T-helper 9 cell (primary cell): ENCODE measurements at places on chromosomes 3 and 15.

- no peak for DNase-seq
Observed at GRCh38 chr15:35616498-35617271, 70.7 kb upstream of the DPH6 start.

DNA sequence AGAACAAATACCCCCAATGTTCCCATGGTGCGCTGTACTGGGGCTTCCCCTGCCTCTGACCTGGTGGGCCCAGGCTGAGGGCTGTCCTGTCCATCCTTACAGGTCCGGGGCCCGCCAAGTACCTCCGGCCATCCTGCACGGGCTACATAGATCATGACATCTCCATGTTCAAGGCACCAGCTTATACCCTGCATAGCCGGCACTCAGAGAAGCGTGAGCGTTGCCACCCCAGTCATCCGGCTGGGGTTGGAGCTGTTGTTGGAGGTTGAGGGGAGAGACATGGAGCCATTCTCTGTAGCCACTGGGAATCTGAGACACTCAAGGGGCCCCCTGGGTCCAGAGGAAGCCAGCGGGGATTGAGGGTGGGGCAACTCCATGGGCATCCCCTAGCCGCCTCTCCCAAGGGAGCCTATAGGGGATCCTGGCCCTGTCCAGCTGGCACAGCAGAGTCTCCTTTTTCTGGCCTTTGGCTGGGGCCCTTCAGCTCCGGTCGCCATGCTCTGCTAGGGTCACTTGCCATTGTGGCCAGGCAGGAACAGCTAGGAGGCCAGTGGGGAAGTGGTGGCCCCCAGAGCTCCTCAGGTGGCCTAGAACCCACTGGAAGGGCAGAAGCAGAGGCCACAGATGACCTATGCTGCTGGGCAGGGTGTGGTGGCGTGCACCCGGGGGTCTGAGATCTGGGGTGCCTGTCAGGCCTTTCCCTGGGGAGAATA is 12.5 kb upstream of the CSPG4 start:
- no peak for DNase-seq

GRCh38 chr3:27623085-27623753 is 98.9 kb downstream of the EOMES start:
- DNase-seq: no peak

DNA sequence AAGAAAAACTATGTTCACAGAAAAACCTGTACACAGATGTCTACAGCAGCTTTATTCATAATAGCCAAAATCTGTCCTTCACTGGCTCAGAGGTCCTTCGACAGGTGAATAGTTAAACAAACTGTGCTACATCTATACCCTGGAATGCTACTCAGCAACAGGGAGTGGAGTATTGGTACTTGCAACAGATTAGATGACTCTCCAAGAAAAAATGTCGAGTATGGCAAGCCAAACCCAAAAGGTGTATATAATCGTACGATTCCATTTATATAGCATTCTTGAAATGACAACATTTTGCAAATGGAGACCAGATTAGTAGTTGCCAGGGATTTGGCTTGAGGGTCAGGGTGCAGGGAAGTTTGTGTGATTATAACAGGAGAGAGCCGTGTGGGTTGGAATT is 22.4 kb upstream of the RGMA start:
- DNase-seq: no peak

DNA sequence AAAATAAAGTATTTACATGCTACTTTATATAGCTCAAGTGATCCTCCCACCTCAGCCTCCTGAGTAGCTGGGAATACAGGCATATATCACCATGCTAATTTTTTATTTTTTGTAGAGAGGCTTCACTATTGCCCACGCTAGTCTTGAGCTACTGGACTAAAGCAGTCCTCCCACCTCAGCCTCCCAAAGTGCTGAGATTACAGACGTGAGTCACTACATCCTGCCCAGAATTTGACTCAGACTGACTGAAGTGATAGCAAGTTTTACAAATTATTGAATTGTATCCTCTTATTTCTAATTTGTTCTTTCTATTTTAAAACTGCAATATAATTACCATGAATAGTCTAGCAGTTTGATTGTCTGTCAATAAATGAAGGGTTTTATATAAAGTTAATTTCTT is 210.3 kb upstream of the CGNL1 start:
- DNase-seq: no peak

DNA sequence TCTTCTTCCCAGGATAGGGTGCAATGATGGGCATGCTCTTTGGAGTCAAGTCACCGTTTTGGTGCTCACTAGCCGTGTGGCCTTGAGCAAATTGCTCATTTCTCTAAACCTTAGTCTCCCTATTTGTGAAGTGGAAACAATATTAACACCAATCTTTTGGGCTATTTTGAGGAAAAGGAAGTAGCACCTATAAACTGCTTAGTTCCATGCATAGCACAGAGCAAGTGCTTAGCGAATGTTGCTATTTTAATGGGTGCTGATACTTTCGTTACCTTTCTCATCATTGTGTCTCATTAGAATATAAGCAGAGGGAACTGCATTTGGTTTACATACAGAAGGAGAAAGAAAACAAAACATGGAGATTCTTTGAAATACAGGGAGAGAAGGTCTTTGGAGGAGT is 66.1 kb downstream of the BOC start:
- DNase-seq: no peak

GRCh38 chr15:81907521-81907920 is 138.3 kb downstream of the MEX3B start:
- no peak for DNase-seq

- no peak for DNase-seq
Observed at GRCh38 chr3:173653781-173654180, 256.2 kb downstream of the NLGN1 start.

GRCh38 chr3:71657831-71658530 is 67.2 kb downstream of the EIF4E3 start:
- DNase-seq: no peak

DNA sequence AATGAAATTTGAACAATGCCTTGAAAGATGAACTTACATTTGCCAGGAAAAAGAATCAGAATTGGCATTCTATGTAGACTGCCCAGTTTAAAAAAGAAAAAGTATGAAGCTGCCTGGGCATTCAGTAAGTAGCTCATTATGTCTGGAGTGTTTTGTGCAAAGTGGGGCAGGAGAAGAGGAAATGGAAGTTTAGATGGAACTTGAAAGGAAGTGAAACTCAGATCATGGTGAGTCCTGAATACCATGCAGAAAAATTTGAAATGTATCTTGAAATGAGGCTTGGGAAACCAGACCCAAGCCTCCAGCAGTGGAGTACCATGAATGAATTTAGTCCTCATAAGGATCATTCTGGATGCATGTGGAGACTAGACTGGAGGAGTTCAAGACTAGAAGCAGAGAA is 4.8 kb upstream of the MORC1 start:
- DNase-seq: no peak

DNA sequence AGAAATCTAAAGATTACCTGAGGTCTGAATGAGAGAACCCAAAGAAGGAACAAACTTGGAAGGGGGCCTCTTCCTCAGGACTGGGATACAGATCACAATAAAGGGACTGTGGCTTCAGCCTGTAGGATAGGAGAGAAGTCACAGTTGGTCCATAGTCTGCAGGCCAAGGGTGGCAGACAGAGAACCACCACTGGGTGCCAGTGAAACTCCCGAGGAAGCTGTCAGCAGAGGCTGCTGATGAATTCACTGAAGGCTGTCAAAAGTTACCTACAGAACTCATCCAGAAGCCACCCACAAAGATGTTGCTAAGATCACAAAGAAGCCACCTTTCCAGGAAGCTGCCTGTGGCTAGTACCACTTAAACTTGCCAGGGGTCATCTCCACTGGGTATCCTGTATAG is 78.5 kb downstream of the TMCO5A start:
- DNase-seq: no peak

DNA sequence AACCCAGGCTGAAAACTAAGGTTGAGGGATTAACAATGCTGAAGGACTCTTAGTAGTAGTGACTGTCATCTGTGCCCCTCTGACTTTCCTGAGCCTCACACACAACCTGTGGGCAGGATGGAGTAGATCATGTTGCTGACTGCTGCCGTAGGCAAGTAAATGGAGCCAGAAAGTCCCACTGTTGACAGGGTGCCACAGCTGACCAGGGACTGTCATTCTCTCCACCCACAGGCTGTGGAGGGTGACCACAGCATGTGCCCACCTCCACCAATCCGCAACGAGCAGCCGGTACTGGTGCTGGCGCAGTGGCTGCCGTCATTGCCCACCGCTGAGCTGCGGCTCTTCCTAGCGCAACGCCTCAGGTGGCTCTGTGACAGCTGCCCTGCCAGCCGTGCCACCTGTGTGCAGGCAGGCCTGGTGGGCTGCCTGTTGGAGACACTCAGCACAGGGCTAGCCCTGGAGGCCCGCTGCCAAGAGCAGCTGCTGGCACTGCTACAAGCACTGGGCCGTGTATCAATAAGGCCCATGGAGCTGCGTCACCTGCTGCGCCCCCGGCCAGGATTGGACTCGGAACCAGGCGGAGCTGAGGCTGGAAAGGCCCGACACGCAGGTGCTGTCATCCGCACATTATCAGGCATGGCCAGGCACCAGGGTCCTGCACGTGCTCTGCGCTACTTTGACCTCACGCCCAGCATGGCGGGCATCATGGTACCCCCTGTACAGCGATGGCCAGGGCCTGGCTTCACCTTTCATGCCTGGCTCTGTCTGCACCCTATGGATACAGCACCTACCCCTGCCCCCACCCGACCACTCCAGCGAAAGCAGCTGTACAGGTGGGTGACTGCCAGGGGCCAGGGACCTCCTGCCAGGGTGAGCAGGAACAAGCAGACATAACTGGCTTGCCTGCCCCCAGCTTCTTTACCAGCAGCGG is 15.6 kb downstream of the NBEAL2 start:
- DNase-seq: no peak

- DNase-seq: no peak
Observed at GRCh38 chr3:63986831-63987230, 36.5 kb downstream of the PSMD6 start.

- no peak for DNase-seq
Observed at GRCh38 chr3:130085881-130086280, 4.2 kb downstream of the ALG1L2 start.

GRCh38 chr15:96585484-96586386 is 255.2 kb downstream of the NR2F2 start:
- DNase-seq: no peak
